ENCODE measurements at places on chromosomes 1 and 21.

DNA sequence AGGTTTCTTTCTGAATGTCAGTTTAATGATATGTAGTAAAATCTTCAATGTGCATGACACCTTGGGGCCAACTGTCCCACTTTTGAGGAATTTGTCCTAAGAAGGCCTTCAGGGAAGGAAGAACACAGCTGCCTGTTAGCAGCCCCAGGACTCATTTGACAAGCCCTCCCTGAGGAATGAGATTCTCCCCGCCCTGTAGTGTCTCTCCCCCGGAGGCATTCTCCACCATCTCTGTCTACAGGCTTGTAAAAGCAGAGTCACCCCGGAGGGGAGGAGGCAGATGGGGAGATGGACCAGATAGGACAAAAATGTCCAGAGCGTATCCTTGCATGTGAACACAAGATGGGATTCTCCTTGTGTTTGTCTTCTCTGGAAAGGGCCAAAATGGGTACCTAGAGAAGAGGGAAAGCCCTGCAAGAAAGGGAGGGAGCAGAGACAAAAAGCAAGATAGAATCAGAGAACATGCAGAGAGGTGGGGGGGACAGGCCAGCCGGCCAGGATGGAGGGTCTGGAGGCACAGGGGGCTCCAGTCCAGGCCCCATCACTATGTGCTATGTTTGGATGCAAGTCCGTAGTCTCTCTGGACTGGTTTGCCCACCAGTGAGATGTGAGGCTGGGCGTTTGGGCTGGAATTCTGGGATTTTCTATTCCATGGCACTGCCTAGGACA lies 12.0 kb upstream of the WNT3A start:
- no peak for DNase-seq

DNA sequence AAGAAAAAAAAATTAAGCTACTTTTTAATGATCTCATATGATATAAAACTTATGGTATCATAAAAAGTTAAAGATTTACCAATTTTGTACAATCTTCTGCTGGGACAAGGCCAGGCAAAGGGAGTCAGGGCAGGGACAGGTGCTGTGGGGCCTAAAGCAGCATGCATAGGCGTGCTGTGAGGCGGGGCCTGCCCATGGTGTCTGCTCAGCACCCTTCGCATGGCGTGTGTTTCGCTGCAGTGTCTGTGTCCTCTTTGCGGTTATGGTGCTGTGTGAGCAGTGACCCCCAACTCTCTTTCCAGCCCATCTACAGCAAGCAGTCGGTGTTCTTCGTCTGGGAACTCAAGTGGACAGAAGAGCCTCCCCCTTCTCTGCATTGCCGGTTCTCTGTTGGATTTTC lies 13.4 kb upstream of the PWP2 start:
- DNase-seq, result no peak

DNA sequence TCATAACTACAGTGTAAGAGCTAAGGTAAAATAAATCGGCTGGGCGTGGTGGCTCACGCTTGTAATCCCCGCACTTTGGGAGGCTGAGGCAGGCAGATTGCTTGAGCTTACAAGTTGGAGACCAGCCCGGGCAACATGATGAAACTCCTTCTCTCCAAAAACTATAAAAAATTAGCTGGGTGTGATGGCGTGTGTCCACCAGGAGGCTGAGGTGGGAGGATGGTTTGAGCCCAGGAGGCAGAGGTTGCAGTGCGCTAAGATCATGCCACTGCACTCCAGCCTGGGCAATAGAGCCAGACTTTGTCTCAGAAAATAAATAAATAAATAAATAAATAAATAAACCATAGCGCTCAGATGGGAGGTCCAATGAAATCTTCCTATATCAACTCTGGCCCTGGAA lies 16.7 kb upstream of the FAM110D start:
- DNase-seq, result no peak

DNA sequence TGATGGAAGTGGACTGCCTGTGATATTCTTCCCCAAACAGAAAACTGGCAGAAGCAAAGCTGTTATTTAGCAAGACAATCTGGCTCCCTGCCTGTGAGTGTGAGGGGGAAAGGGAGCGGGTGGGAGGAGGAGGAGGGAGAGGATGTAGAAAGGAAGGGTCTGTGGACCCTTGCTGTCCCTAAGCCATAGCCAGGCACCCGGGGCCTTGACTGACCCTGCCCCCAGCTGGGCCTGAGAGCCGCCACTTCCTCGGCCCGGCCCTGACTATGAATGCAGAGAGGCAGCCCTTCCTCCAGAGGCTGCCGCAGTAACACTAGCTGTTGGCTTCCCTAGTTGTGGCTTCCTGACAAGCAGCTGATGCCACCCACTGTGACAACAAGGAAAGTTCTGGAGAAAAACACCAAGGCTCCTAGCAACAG lies 13.9 kb downstream of the PLA2G2F start:
- DNase-seq, result no peak

DNA sequence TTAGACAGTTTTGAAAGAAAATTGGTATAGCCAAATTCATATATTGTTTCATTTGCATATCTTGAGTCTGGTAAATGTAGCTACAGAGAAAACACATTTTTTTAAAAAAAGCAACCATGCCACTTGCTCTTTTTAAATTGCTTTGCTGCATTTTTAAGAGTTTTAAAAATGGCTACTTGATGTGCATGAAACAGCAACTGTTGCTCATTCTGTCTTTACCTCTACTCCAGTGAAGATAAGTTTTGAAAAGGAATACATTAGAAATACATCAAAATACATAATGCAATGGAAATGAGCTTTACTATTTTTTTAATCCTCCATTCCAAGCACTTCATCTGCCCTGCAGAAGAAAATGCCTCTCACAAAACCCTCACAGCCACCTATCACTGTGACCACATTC lies 95.5 kb downstream of the IFI44 start:
- DNase-seq, result no peak

- DNase-seq, result no peak
These were observed 16.0 kb downstream of the ANGPTL3 start for GRCh38 chr1:62613325-62613727.

DNA sequence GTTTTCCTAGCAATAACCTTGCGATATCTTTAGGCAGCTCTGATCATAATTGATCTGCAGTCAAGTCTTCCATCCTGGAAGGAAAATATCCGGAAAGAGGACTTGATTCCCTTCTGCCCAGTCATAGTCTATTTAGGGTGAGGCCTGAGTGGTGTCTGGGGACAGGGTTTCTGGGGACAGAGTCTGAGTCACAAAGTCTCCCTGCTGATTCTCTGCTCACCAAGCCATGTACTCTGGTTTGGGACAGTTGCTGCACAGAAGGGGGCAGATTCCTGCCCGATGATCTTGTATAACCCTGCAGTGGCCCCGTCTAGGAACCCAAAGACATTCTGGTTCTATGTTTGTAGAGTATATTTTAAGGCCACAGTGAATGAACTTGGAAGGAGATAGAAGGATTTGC lies 178.8 kb downstream of the KCNJ6 start:
- DNase-seq, result no peak

- DNase-seq, result no peak
These were observed 5.0 kb downstream of the NGF start for GRCh38 chr1:115332813-115333608.

GRCh38 chr1:61119085-61119484 lies 36.7 kb downstream of the NFIA start:
- DNase-seq, result no peak

- DNase-seq, result no peak
These were observed 52.9 kb upstream of the CNTN2 start for GRCh38 chr1:204990059-204990664.

DNA sequence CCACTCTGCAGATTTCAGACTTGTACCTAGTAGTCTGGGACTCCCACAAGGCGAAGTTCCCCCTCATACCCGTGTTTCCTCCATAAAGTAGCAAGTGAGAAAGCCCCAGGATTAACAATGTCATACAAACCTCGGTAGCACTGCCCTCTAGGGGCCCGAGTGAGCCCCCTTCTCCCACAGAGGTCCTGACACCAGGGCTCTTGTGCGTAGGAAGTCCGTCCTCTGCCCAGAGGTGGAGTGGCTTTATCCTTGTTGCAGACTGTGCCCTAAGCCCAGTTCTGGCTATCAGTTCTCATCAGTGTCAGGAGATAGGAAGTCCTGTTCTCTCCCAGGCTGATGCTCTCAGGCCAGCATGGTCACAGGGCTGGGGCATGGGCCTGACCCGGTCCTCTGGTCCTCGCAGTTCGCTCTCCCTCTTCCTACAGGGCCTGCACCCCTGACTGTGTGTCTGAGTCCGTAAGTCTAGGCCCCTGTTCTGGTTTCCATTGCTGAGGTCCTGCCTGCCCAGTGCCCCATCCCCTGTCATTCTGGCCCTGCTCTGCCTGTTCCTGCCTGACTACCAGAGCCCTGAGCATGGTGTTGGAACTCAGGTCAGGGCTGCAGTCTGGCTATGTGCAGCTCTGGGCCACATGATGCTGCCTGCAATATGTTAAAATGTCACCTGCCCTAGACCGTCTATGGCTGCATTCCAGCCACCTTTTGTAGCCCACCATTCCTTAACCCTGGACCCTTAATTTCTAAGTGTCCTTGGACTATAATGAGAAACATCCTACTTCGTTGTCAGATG lies 285.6 kb downstream of the ASTN1 start:
- DNase-seq, result no peak

GRCh38 chr21:33237486-33237885 lies 7.7 kb downstream of the IFNAR2 start:
- DNase-seq, result no peak

- peak; percentile 88 for DNase-seq
These were observed 780 bp upstream of the RBM15 start for GRCh38 chr1:110338309-110338885.

- DNase-seq, result no peak
These were observed 26.7 kb upstream of the MYSM1 start for GRCh38 chr1:58726581-58726980.

GRCh38 chr21:24225431-24225830 lies 1381.8 kb downstream of the MRPL39 start:
- DNase-seq, result no peak

GRCh38 chr1:113881661-113882060 lies 5.7 kb downstream of the BCL2L15 start:
- no peak for DNase-seq

DNA sequence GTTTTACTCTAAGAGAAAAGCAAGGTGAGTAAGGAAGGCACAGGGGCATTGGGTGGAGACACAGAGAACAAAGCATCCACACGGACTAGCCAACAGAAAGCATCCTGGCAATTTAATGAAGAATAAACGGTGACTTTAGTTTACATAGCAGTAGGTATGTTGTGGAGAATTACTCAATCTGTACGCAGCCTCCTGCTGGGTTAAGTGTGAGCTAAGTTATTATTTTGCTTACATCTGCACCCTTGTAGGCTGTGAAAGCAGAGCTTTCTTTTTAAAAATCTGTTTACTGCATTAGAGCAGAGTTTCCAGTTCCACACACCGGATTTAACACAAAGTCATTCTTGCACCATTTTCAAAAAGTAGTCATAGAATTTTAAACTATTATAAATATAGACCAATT lies 144.5 kb downstream of the AKT3 start:
- no peak for DNase-seq
